ENCODE measurements at places on chromosomes 12 and 14.
A peak's percentile ranks its signal among the peaks of the same experiment; 100 is the strongest.

GRCh38 chr14:104923640-104924420 is 849 bp upstream of the PLD4 start:
- no peak for DNase-seq

DNA sequence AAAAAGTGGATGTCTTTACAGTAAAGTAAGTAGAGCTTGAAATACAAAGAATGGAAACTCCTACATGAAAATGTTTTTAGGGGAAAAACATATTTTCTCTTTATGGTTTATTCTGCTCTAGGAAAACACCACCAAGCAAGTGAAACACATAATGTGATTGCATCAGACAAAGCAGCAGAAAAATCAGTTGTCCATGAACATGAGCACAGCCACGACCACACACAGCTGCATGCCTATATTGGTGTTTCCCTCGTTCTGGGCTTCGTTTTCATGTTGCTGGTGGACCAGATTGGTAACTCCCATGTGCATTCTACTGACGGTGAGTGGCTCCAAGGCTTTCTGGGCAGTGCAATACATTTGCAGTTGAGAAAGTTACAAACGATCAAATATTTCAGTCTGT is 42.6 kb upstream of the PLEKHD1 start:
- no peak for DNase-seq

DNA sequence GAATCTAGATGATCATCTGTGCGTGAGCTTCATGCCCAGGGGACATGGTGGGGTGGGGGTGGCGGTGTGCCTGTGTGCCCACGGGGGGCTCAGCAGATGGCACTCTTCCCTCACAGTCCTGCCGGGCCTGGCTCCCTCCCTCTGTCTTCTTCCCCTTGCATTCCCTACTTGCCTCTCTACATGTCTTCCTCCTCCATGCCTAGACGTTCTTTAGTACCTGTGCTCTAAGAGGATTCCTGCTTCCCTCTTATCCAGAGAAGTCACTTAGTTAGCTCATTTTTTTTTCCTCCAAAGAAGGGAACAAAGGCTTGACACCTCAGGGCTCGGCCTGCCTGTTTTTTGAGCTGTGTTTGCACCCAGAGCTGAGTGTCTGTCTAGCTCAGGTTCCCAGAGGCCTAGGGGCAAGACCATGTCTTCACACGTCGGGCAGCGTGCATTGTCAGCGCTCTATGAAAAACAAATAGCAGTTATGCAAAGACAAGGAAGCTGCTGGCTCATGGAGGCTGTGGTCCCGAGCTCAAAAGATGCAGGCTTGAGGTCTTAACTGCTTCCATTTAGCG is 48.8 kb downstream of the NINJ2 start:
- DNase-seq, result peak; percentile 30

DNA sequence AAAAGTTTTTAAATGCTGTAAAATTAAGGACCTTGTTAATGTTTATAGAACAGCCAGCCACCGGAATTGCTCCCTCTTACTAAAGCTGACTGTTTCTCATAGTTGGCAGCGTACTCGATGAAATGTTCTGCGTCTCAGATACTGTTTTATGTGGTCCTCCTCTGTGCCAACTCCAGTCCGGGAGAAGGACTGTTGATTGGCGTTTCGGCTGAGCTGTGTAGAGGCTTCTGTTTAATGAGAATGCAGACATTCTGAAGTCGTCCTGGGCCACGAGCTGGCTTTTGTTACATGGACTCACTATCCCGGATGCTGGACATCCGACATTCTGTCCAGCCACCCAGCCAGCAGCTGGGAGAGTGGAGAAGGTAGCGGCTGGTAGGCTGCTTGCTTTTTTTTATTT is 75.4 kb downstream of the WDR20 start:
- DNase-seq, result no peak

- no peak for DNase-seq
These were observed 1.9 kb downstream of the SERPINA11 start for GRCh38 chr14:94450722-94451090.

GRCh38 chr14:65904988-65905387 is 492.5 kb downstream of the FUT8 start:
- DNase-seq, result no peak

GRCh38 chr14:28635387-28635786 is 131.2 kb upstream of the FOXG1 start:
- no peak for DNase-seq

- DNase-seq, result no peak
These were observed 49.2 kb downstream of the DUSP16 start for GRCh38 chr12:12513416-12514006.

GRCh38 chr14:53851394-53852090 is 105.1 kb downstream of the BMP4 start:
- no peak for DNase-seq

DNA sequence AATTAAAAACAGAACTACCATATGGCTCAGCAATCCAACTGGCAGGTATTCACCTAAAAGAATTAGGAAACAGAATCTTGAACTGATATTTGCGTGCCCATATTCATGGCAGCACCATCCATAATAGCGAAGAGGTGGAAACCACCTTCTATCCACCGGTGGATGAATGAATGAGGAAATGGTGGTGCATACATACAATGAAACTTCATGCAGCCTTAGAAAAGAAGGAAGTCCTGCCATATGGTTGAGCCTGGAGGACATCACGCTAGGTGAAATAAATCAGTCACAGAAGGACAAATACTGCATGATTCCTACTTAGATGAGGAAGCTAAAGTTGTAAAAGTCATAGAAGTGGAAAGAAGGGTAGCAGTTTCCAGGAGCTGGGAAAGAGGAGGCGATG is 6.6 kb downstream of the TCL1A start:
- DNase-seq, result no peak

GRCh38 chr12:74490390-74491064 is 47.1 kb upstream of the ATXN7L3B start:
- DNase-seq, result peak; percentile 18

GRCh38 chr12:105278043-105278697 is 42.2 kb upstream of the APPL2 start:
- no peak for DNase-seq

GRCh38 chr14:25122843-25123242 is 72.9 kb upstream of the STXBP6 start:
- no peak for DNase-seq

GRCh38 chr14:63470962-63471793 is 72.0 kb downstream of the PPP2R5E start:
- peak; percentile 19 for DNase-seq

- DNase-seq, result no peak
These were observed 14.5 kb downstream of the RNASE3 start for GRCh38 chr14:20905676-20906075.

GRCh38 chr14:63672417-63673180 is 30.9 kb upstream of the WDR89 start:
- DNase-seq, result no peak

DNA sequence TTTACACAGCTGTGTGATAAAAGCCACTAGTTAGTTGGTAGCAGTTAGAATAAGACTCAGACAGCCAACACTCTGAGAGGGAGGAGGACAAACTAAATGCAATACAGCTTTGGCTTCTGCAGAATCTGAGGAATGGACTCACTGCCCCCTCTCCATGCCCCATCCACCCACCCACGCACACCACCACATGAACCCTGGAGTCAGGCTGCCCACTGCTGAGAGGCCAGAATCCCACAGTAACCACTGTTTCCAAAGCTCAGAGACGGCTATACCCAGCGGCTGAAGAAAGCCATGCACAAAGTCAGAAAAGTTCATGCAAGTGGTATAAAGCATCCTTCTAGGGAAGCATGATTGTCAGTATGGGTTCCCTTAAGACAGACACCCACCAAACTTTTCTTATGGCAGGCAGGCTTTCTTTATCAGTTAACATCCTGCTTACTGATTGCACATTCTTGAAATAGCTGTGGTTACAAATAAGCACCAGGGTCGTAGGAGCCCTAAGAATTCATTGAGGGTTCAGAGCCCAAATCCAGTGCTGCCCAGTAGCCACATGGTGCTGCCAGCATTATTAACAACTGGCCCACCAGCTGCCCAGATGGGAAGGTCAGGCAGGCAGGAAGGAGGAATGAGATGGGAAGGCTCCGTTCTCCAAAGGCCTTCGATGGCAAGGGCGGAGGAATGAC is 61.5 kb downstream of the NT5DC3 start:
- no peak for DNase-seq

- DNase-seq, result peak; percentile 17
These were observed 567 bp downstream of the FUT8 start for GRCh38 chr14:65412856-65413738.

Measured in CD4-positive, alpha-beta T cell treated with Interleukin-10 for 1 hour (primary cell).